Esophagus squamous epithelium (tissue), 5 donors: ENCODE measurements at places on chromosomes 6 and 20.
A peak's percentile ranks its signal among the peaks of the same experiment; 100 is the strongest.

GRCh38 chr6:148509800-148510581 is 167.4 kb downstream of the SASH1 start:
- no peak for DNase-seq

- DNase-seq = no peak
Observed at GRCh38 chr20:539848-540247, 3.7 kb downstream of the CSNK2A1 start.

DNA sequence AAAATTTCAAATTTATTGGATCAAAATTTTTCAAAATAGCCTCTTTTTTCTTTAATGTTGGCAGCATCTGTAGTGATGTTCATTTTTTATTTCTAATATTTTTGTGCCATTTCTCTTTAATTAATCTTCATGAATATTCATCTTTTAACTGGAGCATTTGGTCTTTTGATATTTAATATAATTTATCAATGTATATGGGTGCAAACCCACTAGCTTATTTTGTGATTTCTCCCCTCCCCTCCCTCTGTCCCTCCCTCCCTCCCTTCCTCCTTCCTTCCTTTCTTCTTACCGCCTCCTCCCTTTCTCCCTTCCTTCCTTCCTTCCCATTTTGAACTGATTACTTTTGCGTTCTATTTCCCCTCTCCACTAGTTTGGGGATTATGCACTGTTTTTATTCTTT is 49.2 kb downstream of the TGM2 start:
- no peak for DNase-seq

- DNase-seq = no peak
Observed at GRCh38 chr6:170371588-170371987, 65.0 kb downstream of the FAM120B start.

GRCh38 chr20:64136004-64136710 is 28.1 kb upstream of the MYT1 start:
- DNase-seq = no peak

DNA sequence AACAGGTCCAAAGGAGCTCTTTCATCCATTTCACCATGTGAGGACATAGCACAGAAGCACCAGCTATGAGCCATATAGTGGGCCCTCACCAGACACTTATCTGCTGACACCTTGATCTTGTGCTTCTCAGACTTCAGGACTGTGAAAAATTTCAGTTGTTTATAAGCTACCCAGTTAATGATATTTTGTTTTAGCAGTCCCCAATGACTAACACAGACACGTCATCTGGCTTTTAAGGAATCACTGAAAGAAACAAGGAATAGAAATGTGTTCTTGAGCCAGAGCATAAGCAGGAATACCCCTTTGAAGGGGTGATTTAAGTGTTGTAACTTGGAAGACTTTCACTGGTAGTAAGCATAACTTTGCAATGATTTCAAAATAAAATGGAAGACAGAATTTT is 214.7 kb upstream of the PTCHD4 start:
- no peak for DNase-seq

- DNase-seq = no peak
Observed at GRCh38 chr20:50724112-50724725, 7.2 kb upstream of the PARD6B start.

DNA sequence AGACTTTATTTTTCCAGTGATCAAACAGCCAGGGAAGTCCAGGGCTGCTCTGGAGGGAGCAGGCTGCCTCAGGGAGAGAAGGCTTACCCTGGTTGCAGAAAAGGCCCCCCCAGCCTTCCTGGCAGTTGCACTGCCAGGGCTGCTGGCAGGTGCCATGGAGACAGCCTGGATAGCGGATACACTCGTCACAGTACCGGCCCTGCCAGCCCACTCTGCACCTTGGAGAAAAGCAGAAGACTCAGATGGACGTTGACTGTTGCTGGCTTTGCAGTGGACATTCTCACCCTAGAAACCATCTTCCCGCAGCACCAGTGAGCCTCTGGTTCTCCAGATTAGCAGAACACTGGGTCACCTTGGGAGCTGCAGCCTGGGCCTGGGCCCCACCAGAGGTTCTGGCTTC is 5.4 kb downstream of the DLL1 start:
- DNase-seq = no peak

DNA sequence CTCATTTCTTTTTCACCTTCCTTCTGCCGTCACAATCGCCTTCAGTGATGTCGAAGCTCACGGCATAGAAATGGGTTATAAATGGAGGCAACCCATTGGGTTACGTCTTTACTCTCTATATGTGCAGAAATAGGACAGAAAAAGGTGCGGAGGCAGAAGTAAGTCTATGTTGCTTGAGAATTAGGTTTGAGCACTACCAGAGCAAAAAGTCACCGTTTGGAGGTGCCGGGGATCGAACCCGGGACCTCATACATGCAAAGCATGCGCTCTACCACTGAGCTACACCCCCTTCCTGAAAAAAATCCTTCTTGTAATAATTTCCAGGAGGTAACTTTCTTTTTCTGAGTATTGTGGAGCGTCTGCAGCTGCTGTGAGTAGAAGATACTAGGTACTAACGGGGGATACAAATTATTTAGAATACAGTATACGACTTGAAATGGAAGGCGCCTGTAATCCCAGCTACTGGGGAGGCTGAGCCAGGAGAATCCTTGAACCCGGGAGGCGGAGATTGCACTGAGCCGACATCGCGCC is 134.2 kb downstream of the TRIM27 start:
- no peak for DNase-seq

- DNase-seq = no peak
Observed at GRCh38 chr6:141878686-141879085, 254.0 kb upstream of the GJE1 start.

- peak; percentile 42 for DNase-seq
Observed at GRCh38 chr6:81752084-81752920, at the start of gene TENT5A. Gene TENT5A (minus strand): TSS chr6:81752681. CDS start chr6:81752141, 540 bp downstream.

DNA sequence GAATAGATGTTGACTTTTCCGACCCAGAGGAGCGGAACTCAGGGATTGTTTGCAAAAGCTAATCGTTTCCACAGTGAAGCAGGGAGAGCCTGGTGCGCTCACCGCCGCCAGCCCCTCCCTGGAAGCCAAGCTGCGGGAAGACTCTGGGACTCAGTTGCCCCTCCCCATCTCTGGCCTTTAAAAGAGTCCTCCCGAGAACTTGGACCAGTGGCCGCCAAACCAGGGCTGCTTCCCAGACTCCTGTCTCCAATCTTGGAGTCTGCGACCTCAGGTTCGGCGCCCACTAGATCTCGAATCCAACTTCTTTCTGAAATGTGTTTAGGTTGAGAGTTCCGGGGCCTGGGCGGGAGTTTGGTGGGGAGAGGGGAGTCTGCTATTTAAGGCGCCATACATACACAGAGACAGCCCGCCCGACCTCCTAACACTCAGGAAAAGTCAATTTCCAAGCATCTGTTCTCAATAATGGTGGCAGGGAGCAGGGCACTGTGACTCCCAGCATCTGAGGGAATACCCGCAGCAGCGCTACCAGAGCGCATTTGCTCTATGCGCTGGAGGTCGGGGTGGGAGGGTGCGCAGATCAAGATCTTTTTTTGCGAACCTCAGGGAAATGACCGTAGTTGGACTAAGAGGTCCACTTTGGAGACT is 800 bp upstream of the GRIK2 start:
- no peak for DNase-seq

DNA sequence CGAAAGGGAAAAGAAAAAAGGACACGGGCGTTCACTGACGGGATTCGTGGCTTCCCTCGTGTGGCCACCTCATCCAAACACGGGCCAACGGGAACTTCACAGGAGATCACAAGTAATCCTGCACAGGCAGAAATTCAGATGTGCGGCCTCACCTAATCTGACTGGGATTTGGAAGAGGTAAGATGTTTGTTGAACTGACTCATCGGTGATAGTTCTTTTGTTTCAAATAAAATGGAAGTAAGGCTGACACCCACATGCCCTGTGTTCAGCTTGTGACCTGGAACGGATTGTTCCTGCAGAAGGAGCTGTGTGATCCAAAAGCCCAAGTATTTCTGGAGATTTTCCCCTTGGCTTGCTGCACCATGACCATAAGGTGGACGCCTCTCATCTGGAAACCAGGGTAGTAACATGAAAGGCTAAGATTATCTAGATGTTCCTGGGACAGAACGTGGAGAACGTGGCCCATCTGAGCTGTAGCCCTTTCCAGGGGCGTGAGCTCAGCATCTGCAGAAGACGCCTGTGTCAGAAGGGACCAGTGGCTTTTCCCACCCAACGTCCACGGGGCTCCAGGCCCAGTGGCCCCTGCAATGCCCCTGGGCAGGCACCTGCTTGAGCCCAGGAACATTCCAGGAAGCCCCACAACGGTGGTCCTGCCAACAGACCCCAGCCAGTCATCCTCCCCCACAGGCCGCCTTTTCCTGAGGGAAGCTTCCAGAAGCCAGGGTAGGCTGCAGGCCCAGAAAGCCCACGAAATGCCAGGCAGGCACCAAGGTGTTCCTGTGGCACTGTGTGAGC is 39.7 kb downstream of the DLL1 start:
- DNase-seq = no peak

DNA sequence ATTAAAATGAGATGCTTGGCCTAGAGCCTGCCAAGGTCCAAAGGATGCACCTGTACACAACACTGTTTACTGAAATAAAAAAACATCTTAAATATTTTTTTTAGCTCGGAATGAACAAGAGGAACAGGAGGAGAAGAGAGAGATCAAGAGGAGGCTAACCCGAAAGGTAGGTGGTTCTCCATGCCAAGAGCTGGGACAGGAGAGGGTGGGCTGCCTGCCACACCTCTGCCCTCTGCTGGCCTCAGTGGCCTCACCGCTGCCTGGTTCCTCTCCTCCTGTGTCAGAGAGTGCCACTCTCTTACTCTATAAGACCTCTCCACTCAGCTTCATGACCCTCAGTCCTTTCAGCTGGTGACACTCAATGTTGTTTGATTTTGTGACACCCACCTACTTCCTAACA is 50.2 kb downstream of the TBC1D7 start:
- no peak for DNase-seq

GRCh38 chr6:74605922-74606581 is 599.8 kb downstream of the COL12A1 start:
- no peak for DNase-seq

GRCh38 chr6:49576618-49577017 is 26.1 kb downstream of the C6orf141 start:
- DNase-seq = no peak

GRCh38 chr6:5044866-5045265 is 40.3 kb upstream of the PPP1R3G start:
- DNase-seq = no peak

DNA sequence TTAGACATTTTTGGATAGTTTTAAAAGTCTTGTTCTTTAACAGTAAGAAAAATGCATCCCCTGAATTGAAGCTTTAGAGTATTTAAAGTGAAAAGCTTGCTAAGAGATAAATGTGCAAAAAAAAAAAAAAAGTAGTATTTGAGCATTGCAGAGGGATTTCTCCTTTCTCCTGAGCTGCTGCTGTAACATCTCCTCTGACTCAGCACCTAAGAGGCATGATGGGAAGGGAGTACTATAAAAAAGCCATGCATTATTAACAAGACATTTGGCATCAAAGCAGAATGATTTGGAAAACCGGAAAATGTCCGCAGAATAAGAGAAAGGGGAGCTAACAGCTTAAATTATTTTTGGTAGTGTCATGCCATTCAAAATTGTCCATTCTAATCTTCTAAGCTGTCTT is 27.9 kb downstream of the B4GALT5 start:
- DNase-seq = no peak

- no peak for DNase-seq
Observed at GRCh38 chr6:6711832-6712448, 123.4 kb downstream of the LY86 start.

- DNase-seq = no peak
Observed at GRCh38 chr20:19673575-19673974, 84.5 kb upstream of the RIN2 start.

DNA sequence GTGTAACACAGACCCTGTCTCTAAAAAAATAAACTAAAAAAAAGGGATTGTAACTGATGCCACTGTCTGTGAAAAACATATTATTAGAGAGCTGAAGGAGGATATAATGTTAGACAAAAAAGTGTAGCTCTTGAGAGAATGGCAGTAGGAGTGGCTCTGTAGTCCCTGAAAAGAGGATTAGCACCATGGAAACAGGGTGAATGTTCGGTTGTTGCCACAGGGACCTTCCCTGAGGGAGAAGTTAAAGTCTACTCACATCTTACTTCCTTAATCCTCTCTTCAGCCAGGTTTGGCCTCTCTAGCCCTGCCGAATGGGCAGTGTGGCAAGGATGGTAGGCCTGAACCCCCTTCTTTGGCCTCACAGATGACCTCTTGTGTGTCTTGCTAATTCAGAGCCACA is 12.1 kb downstream of the SCAND1 start:
- no peak for DNase-seq

DNA sequence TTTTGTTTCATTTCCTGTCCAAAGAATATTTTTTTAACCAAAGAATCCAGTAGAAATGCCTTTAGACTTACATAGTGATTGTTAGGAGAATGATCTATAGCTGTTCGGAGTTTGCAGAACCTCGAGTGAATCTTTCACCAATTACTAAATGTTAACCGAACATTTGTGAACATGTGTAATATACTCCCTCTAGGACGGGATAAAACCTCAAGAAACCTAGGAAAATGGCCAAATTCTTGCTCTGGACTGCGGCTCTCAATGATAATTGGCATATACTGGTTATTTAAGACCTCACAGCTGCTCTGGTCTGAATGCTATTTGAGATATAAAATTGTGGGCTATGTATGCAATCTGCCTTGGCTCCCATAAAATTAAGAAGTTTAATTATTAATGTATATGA is 137.1 kb downstream of the PACRG start:
- no peak for DNase-seq

- no peak for DNase-seq
Observed at GRCh38 chr6:2218866-2219265, 26.5 kb downstream of the GMDS start.

DNA sequence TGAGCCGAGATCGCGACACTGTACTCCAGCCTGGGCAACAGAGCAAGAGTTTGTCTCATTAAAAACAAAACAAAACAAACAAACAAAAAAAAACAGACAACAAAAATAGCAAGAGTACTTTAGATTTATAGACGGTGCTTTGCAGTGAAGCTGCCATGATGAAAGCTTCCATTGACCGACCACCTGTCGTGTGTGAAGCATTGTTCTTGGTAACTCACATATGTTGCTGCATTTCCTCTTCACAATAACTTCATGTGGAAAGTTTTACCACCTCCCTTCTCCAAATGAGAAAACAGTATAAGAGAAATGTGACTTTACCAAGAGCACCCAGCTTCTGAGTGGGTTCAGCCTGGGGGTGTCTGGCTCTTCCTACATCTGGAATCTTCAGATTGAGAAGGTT is 56.4 kb upstream of the PTGIS start:
- no peak for DNase-seq

GRCh38 chr6:159594106-159594749 is 98.8 kb downstream of the SOD2 start:
- DNase-seq = no peak

DNA sequence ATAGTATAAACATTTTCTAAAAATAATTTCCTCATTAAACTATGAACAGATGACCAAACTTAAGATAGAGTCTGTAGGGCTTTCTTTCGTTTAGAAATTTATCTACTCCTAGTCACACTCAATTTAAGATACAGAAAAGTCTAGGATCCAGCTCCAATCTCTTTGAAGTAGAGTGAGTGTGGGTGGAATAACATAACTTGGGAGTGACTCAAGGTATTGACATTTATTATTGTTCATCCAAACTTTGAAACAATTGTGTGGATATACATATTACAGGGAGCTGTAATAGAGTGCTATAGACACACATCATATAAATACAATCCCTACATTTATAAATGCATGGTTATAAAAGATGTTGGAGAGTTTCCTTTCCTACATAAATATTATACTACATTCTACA is 715.2 kb upstream of the MANEA start:
- DNase-seq = no peak
